ENCODE measurements at places on chromosomes 6 and 20.

DNA sequence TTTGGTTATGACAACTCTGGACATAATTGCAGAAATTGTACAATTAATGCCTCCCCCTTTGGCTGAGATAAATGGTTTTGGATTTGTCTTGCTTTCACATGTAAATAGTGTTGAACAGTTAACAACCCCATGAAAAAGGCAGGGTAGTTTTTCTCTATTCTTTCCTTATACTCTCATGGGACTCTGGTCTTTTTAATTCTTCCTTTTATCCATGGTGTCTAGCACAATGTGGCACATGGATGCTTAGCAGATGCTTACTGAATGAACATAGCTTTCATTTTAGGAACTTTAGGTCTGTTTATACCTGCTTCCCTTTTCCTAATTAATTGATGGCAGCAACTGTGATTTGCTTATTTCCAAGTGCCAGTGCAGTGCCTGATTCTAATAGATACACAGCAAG is 75.6 kb downstream of the NCOA3 start:
- no peak for DNase-seq

- no peak for DNase-seq
These were observed 22.8 kb downstream of the KIF13A start for GRCh38 chr6:17964633-17965032.

DNA sequence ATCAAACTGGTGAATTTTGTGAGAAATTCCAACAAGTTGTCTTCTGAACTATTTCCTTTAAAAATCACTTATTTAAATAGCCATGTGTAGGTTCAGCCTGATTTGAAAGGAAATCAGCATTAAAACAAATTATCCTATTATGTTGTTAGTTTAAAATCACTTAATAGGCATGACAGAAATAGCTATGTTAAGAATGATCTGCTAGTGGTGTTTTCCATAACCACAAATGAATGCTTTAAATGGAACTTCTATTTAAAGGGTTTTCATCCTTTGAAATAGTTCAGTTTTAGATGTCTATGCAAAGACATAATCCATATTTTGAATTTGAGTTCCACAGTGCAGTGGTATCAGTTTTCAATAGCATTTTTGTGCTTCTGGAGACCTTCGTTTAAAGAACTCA is 120.1 kb downstream of the PLEKHG1 start:
- no peak for DNase-seq

DNA sequence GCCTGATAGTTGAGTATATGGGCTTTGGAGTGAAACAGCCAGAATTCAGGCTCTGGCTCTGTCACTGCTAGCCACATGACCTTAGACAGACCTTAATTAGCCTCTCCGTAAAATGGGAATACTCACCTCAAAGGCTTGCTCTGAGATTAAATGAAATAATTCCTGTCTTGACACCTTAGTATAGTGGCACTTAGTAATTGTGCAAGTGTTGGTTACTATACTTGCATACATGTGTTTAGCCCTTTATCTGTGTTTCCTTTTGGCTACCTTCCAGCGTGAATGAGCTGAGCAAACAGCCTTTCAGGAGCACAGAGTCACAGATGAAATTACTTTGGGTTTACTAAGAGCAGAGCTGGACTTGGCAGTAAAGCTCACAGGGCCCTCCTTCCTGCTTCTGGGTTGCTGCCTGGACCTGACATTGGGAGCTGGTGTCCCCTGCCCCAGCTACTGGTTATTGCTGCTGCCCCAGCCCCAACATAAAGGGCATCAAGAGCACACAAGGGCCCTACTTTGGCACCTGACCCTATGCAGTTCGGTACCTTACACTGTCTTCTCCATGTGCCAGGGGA is 32.8 kb downstream of the CD164 start:
- DNase-seq, result peak; percentile 96

DNA sequence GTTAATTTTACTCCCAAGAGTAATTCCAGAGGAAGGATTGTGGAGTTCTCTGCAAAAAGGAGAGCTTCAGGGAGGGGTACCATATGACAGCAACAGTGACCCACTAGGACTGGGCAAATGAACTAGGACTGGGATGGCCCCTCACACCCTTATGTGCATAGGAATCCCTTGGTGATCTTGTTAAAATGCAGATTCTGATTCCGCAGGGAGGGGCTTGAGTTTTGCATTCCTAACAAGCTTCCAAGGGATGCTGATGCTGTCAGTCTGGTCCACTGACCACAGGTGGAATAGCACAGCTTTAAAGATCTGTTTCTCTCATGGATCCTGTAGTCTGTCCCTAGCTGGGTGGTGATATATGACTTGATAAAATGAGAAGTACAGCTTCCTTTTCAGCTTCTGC is 6.3 kb upstream of the FOXA2 start:
- DNase-seq, result no peak

- no peak for DNase-seq
These were observed 91.5 kb downstream of the FAM50B start for GRCh38 chr6:3940703-3941102.

GRCh38 chr20:49166534-49167449 is 21.3 kb downstream of the STAU1 start:
- no peak for DNase-seq

DNA sequence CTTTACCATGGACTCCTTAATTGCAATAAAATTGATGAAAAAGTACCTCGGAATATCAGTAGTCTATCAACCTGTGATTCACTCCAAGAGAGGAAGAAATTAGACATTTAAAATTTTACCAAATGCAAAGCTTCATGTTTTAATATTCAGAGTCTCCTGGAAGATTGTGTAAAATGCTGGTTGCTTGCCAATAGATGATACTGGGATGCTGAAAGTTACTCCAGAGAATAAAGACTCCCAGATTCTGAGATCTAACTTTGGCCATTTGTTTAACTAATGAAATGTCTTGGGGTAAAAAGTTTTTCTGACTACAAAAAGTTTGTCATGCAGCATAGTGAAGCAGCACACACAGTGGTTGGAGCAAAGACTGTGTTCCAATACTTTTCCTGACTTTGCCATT is 176.7 kb upstream of the RSPO3 start:
- DNase-seq, result no peak

- DNase-seq, result no peak
These were observed 21.7 kb upstream of the DAAM2 start for GRCh38 chr6:39770446-39770845.

DNA sequence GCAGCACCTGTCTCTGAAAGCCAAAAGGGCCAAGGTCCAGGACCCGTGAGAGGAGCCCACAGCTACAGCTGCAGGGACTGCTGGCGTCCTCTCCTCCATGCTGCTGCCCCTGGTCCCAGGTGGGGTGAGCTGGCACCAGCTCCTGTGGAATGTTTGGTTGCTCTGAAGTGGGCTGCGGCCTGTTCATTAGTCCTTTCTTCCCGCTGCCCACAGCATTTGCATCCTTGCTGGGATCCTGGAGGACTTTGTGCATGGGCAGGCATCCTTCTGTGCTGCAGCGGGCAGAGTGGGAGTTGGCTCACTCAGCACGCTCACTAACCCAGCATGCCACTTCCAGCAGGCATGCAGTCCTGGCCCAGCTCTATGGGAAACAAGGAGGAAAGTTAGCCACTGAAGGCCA is 76.4 kb downstream of the DHX35 start:
- DNase-seq, result no peak

DNA sequence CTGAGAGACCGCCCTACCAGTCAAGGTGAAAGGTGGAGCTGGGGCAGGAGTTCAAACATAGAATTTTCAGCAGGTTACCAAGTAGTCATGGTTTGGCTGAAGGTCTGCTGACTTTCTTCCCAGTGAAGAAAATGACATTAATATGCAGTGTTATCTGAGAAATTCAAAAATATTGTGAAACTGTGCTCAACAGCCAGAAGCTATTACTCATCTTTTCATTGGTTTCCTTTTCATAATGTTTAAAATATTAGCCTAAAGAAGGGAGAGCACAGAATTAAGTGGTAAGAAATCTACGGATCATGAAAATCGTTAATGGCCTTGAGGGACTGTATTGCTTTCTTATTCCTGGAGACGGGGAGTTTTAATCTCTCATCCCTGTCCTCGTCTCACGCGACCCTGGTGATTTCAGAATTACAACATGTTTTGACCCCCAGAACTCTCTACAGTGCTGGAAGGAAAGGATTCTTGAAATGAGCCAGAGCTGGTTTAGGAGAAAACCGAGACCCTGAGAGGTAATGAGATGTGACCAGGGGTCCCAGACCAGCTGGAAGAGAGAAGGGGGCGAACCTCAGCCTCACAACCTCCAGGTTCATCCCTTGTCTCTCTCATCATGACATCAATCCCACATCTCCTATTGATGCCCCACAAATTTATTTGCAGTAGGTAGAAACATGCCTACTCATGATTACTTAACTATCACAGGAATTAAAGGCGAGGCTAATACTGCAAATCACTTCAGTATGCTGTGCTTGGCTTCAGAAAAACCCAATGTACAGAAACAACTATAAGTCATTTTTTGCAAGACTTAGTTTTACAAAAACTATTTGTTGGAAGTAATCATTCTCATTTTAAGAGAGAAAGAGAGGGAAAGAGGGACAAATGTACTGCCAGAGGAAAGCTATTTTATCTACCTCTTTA is 209.5 kb downstream of the FNDC1 start:
- no peak for DNase-seq

GRCh38 chr6:111792241-111792640 is 81.0 kb downstream of the FYN start:
- DNase-seq, result peak; percentile 36

DNA sequence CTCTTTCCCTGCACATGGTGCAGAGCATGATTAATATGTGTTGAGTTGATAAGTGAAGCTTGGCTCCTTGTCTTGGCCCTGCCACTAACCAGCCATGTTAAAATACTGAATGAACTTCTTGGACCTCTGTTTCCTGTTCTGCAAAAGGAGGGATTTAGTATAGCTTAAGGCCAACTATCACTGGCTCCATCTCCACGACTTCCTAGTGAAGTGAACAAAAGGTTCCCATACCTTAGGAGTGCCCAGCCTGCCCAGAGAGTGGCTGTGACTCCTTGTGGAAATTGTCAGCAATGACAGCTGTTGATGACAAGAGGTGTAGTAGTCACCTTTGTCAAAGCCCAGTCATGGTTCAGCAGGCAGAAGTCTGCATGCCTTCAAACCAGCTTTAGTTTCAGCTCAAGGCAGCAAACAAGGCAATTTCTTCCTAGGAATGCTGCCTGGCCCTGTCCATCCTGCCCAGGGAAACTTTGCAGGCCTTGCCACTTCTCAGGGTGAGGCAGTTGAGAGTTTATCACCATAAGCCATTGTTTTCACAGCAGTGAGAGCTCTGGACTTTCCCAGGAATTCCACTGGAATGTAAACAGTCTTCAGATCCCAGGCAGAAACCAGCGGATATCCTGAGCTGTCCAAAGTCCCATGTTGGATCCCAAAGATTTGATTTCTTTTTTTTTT is 169.7 kb upstream of the TNFAIP3 start:
- DNase-seq, result no peak

GRCh38 chr6:107064579-107065065 is 36.6 kb downstream of the MTRES1 start:
- DNase-seq, result peak; percentile 76

DNA sequence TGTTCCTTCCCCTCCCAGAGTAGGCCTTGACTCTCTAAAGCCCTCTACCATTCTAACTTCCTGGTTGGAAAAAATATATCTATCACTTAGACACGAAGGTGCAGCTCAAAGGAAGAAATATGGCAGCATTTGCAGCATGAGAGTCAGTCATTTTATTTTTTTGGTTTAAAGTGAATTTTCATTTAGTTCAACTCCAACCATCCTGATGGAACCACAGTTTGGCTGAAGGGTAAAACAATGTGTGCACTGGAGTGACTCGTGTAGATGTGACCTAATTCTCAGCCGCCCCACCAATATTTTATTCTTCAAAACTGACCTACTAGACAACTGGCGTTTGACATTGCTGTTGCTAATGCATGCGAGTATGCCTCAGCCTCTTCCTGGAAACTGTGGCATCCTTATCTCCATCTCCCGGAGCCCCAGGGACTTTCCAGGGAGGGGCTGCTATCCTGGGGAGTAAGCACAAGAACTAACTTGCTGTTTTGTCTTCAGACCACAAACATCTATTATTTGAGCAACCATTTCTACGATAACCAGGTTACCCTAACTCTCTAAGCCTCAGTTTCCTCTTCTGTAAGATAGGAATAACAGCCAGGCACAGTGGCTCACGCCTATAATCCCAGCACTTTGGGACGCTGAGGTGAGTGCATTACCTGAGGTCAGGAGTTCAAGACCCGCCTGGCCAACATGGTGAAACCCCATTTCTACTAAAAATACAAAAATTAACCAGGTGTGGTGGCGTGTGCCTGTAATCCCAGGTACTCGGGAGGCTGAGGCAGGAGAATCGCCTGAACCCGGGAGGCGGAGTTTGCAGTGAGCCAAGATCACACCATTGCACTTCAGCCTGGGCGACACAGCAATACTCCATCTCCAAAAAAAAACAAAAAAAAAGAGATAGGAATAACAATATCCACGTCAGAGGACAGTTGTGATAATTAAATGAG is 148.7 kb upstream of the JARID2 start:
- DNase-seq, result peak; percentile 91

DNA sequence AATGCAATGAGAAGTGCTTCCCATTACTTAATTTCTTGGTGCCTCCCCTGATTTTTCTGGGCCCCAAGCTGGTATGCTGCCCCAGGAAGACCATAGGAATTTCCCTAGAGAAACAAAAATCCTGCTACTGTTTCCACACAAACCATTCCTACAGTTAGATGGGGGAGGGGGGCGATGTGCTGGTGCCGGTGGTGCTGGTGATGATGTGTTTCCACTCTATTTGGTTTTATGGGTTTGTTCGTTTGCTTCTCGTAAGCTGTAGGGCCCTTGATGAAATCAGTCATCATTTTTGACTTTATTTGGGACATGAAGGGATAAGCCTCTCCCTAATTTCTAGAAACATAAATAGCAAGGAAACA is 105.1 kb downstream of the MKKS start:
- DNase-seq, result no peak

DNA sequence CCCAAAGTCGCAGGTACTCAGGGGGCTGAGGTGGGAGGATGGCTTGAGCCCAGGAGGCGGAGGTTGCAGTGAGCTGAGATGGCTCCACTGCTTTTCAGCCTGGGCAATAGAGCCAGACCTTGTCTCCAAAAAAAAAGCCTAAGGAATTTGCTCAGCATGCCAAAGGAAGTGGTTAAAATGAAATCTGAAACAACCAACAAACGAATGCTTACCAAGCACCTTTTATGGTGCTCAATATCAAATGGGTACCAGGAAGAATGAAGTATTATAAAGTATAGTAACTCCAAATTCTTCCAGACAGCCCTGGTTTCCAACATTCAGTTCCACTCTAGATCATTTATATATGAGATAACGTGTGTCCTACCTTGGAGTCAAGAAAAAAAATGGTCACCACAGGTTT is 14.0 kb downstream of the GMDS start:
- DNase-seq, result no peak

DNA sequence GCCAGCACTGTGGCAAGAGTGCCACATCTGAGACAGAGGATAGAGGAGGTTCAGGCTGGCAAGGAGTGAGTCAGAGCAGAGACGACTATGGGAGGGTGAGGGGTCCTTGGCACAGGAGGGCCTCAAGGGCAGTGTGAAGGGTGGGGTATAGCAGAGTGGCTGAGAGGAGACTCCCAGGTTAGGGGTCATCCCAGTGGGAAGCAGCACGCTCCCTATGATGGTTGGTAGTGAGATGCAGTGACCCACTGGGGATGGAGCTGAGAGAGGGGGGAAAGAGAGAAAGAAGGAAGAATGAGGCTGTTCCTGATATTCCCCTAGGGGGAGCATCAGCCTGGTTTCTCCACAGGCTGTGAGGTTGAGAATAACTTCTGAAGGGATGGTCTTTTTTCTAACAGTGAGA is 97.3 kb downstream of the INSM1 start:
- peak; percentile 28 for DNase-seq

All from hematopoietic multipotent progenitor cell treated with erythropoietin and hydrocortisone succinate and interleukin-3 and kit ligand, for 4 days (in vitro differentiated cells).